Stimulated activated CD8-positive, alpha-beta memory T cell treated with anti-CD3 and anti-CD28 coated beads, Interleukin-2, amount 100 ng/mL, for 1 hour (primary cell): ENCODE measurements at places on chromosomes 5 and 9.

GRCh38 chr9:101860920-101861319 is 122.5 kb upstream of the GRIN3A start:
- no peak for DNase-seq

DNA sequence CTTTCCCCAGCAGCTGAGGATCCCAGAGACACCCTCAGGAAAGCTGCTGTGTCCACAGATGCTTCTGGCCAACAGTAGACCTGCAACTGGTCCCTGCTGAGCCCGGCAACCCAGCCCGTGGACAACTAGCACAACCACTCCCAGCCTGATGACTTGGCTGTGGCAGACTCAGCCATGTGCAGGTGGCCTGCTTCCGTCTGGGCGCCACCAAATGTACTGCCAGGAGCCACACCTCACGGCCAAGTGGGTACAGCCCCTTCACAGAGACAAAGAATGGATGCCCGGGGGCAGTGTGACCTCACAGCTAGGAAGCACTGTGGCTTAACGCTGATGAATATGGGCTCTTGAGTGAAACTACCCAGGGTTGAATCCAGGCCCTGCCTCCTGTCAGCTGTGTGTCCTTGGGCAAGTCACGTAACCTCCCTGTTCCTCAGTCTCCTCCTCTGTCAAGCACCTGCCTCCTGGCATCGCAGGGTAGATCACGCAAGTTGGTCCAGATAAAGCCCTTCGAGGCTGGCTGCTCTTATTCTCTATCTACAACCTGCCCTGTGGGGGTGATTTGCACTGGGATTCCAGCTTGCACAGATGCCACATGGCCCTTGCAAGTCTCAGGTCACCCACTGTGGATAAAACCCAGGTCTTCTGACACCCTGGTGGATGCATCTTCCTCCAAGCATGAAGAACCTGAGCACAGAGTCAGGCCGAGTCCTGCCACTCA is 225.0 kb downstream of the PBX3 start:
- no peak for DNase-seq

- no peak for DNase-seq
These were observed 115.2 kb downstream of the ADAMTS2 start for GRCh38 chr5:179230061-179230461.

DNA sequence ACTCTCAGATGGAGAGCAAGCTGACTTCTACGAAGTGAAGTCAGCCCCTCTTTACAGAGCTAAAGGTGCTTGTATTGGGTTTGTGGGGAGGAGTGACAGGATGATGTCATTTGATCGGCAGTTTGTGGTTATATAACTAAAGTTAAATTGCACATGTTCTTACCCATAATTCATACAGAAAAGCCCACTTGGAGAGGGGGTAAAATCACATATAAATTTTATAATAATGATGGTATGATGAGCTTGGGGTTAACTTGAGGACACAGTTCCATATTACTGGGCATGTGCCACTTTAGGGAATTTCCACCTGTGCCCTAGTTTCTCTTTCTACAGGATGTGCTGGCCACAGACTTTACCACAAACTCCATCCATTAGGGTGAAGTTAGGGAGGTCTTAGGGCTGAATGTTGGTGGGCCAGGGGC is 1178.6 kb upstream of the CDH9 start:
- no peak for DNase-seq
